Inflammatory macrophage treated with lipopolysaccharide for 4 hours (primary cell): ENCODE measurements at places on chromosomes 1 and 21.

GRCh38 chr1:16085522-16085921 lies 12.1 kb upstream of the FAM131C start:
- no peak for DNase-seq

DNA sequence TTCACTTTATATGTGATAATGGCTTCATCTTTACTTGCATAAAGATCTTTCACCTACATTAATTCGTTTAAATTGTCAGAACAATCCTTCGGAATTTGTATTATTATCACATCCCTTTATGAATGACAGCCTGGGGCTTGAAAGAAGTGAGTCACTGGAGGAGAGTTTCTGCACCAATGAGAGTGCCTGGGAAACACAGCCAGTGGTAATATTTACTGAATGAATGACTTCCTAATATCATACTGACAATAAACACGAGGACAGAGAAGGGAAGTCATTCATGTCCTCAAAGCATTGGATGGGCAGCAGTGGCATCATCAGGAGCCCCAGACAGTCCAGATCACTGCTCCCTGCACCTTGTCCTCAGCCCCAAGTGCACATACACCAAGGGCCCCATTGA lies 40.7 kb upstream of the PDE4B start:
- no peak for DNase-seq

GRCh38 chr1:94926126-94926914 lies 590 bp downstream of the CNN3 start:
- no peak for DNase-seq

- no peak for DNase-seq
Measured at GRCh38 chr1:30681782-30682181, 41.6 kb downstream of the MATN1 start.

DNA sequence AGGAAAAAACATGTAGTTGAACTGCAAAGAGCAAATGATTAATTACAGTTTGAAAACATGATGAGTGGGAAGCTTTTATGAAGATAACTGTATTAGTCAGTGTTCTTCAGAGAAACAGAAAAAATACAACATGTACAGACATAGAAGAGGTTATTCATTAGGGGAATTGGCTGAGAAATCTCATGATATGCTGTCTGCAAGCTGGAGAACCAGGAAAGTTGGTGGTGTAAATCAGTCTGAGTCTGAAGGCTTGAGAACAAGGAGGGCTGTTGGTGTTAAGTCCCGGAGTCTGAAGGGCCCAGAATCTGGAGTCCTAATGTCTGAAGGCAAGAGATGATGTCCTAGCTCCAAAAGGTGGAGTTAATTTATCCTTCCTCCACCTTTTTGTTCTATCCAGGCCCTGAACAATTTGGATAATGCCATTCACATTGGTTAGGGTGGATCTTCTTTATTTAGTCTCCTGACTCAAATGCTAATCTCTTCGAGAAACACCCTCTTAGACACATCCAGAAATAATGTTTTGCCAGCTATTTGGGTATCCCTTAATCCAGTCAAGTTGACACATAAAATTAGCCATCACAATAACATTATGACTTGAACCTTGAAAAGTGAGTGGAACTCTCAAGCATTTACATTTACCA lies 672.9 kb upstream of the PTBP2 start:
- DNase-seq = no peak

GRCh38 chr1:209364716-209365115 lies 218.8 kb upstream of the CAMK1G start:
- DNase-seq = no peak

DNA sequence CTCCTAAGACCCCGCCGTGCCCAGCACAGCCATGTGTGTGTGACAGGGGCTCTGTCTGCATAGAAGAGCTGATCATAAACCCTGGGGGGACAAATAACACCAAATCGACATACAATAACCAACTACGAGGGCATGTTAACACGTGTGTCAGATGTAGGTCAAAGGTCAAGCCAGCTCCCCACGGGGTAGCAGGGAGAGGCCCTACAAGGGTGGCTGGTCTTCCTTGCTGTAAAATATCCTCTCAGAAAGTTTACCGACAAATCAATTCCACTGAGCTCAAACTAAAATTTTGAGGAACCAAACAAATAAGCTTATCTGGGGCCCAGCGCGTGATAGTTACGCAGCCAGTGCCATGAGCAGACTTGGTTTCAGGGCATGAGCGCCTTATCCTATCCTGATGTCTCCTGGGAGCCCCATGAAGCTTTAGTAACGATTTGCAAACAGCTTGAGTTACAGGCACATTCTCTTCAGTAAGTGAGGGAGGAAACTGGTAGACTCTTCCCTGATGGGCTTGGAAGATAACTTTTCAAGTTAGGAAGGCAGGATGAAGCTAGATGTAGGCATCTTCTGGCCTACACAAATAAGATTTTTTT lies 2.7 kb upstream of the TMPRSS3 start:
- DNase-seq = no peak

- DNase-seq = no peak
Measured at GRCh38 chr1:14017531-14017961, 317.6 kb downstream of the PRDM2 start.

DNA sequence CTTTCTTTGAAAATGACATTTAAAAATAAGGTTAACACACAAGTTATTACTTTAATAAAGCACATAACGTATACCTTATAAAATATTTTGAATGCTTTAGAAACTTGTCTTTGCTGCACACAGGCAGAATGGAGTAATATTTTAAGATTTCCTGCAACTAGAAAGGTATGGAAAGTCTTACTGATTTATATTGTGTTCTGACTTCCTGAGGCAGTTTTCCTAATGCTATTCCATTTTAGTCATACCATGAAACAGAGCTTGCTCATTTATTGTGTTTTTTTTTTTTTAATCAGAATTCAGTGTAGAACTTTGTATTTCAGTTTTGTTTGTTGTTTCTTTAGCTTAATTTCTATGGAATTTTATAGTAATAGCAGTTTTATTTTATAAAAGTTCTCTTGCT lies 60.9 kb upstream of the S1PR1 start:
- no peak for DNase-seq

DNA sequence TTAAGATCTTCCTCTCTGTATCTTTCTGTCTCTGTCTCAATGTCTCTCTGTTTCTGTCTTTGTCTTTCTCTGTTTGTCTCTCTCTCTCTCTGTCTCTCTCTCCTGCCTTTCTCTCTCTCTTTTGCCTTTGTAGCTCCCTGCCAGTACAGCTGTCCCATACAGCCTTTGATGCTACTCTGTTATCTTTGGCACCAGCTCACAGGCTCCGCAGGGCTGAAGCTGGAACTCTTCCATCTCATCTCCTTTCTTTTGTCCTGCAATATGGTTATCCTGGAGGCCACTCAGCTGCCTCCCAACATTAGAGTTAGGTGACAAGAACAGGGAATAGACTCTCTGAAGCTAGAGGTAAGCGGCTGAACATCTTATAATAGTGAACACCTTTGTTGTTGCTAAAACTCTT lies 354.3 kb upstream of the NEGR1 start:
- no peak for DNase-seq

DNA sequence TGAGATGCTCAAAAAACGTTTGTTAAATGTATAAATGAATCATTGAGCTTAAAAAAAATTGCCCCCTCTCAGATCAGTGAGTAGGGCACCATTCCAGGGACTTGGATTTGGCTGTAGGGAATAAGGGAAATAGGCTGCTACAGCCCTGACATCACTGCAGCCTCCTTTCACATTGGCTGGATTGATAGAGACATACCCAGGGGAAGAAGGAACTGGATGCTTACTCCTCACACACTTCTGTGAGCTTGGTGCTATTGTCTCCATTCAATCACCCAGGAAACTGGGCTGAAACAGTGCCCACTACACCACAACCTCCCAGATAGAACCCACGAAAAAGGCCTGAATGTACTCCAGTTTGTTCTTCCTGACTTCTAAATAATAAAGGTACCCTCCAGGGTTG lies 87.2 kb downstream of the TGFBR3 start:
- DNase-seq = no peak

DNA sequence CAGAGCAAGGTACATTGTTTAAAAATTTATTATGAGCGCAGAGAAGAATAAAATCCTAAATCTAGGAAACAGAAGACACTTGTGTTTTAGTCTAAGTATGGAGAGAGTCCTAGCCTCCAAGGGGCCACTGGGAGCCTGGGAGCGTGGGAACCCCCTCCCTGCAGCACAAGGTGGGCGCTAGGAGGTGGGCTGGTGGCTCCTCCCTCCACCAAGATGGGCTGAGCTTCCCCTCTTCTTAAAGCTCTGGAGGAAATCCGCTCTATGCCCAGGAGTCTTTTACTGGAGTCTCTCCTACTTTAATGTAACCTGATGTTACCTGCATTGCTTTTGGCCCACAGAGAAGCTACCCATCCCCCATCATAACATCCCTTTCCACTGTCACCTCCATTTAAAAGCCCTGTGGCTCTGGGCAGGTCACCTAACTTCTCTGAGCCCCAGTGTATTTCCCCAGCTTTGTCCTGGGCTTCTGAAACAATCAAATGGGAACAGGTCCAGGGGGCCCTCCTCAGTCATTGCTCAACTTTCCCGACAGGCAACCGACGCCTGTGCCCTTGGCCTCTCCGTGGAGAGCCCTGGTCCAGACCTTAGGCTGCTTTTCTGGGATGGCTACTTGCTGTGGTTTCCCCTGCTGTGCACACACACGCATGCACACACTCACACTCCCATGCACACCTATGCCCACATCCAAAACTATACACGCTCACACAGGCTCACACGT lies 181.5 kb downstream of the NPHP4 start:
- DNase-seq = no peak

- no peak for DNase-seq
Measured at GRCh38 chr1:26520339-26520738, 9.2 kb upstream of the RPS6KA1 start.

DNA sequence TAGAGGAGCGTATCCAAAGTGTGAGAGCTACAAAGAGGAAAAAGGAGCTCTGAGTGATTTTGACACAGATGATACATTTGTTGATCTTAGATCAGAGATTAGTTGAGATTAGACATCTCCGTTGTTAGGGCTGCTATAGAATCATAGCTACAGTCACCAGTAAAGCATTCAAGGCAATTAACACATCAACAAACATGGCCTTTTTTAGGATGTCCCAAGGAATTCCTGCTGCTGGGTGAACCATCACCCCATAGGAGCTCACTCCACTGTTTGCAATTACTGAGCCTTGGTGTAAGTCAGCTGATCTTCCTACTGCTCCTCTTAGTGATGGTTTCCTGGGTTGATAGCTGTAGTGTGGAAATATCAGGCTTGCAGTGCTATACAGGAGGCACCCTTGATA lies 6.7 kb upstream of the RSRP1 start:
- DNase-seq = no peak

GRCh38 chr1:53946252-53947171 lies at the start of gene LRRC42:
Gene LRRC42, plus strand, starts transcription at chr1:53946350. Its CDS starts 5,650 bp downstream, at chr1:53952000.
- DNase-seq = peak; percentile 85

- no peak for DNase-seq
Measured at GRCh38 chr1:39386997-39387396, 104.4 kb upstream of the BMP8A start.

- DNase-seq = no peak
Measured at GRCh38 chr21:33884376-33885171, 31.0 kb downstream of the ATP5PO start.

GRCh38 chr1:40050863-40051262 lies 10.3 kb downstream of the CAP1 start:
- peak; percentile 76 for DNase-seq

GRCh38 chr21:32705139-32705538 lies 22.7 kb downstream of the SYNJ1 start:
- DNase-seq = no peak

- DNase-seq = no peak
Measured at GRCh38 chr1:211967704-211968103, 67.7 kb downstream of the INTS7 start.

DNA sequence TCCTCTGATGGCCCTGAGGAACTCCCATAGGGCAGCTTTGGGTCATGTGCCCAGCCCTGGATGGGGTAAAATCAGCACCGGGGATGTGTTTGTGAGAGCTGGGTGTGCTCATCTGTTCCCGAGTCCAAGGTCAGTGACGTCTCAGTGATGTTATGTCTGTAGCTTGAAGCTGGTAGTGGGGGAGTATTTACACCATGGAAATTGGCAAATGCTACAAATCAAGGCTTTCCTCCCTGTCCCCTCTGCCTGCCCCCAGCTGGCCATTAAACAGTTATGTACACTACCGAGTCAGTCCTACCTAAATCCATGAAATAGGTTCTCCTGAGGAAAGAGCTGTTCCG lies 117.8 kb upstream of the SLC25A33 start:
- DNase-seq = no peak

DNA sequence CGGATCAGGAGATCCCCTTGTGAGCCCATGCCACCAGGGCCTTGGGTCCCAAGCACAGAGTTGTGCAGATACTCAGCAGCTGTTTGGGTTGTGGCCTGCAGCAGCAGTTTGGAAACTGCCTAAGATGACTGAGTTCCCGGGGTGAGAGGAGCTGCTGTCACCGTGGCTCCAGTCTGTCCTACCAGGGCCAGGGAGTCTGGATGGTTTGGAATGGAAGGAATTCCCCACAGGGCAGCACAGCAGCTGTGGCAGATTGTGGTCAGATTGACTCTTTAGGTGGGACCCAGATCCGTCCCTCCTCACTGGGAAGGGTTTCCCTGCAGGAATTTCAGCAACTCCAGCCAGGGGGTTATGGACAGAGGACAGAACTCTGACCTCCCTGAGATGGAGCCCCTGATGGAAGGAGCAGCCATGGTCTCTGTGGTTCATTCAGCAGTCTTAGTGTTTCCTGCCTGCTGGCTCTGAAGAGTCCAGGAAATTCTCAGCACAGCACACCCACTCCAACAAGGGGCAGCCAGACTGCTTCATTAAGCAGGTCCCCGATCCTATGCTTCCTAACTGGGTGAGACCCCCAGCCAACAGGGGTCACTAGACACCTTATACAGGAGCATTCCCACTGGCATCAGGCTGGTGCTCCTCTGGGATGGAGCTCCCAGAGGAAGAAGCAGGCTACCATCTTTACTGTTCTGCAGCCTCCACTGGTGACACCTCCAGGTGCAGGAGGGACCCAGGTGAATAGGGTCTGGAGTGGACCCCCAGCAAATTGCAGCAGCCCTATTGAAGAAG lies 51.5 kb upstream of the TNFSF4 start:
- DNase-seq = no peak

DNA sequence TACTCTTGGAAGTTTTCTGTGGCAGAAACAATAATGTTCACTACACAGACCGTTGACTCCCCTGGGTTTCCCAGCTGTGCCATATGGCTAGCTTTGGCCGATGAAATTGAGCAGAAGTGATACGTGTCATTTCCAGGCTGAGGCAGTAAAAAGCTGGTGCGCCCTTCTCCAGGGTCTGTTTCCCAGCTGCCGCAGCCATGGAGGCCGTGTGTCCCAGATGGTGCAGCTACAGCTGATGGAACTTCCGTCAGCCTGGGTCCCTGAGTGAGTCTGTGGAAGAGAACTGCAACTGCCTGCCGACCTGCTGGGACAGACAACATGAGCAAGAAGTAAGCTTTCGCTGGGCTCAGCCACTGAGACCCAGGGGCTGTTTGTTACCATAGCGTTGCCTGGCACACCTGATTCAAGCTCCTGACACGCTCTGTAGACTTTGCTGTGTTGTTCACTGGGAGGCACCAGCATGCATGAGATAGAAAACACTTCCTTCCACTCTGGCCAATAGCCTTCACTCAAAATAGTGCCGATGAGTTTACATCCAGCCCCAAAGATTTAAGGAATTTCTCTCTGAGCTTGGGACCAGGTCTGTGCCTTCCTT lies 116.3 kb upstream of the SLC25A33 start:
- no peak for DNase-seq
